ENCODE measurements at places on chromosomes 12 and 14.

DNA sequence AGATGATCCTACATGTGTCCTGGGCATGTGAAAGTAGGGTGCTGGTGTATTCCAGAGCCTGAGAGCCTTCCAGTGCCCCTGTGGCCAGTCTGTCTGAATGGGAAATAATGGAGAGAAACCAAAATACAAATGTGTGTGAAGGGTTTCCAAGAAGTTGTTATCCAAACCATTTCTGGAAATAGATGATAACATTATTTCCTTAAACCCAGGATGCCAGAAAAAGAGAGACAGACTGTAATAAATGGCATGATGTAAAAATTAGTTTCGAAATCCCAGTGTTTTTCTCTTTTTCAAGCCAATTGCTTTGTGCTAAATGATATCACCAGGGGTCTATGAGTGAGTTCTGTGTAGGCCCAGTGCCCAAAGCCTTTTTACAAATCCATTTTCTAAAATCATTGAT, 175.3 kb downstream of the PHLDA1 start:
- DNase-seq: no peak

GRCh38 chr12:102479939-102480338, 424 bp downstream of the IGF1 start:
- DNase-seq: no peak

DNA sequence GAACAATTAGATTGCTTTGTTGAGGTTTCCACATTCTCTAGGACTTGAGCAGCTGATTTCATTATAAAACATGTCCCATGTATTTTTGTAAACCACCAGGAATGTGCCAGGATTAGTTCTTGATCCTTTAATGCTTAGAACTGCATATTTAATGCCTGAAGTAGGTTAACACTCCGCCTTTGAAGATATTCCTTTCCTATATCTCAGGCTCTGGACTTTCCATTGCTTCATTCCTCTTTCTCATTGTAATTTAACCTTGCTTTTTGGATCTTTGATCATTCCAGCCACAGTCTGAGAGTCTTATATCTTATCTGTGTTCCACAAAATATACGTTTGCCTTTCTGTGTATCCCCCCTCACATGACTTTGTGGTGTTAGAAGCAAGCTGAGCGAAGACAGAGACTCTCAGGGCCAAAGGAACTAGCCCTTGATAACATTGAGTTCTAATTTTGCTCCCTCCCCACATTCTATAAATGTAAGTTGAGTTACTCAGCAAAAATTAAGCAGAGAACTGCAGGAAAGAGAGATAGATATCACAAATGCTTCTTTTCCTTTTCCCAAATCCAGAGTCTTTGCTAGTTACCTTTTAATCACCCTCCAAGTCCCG, 2.4 kb upstream of the CLEC1B start:
- no peak for DNase-seq

DNA sequence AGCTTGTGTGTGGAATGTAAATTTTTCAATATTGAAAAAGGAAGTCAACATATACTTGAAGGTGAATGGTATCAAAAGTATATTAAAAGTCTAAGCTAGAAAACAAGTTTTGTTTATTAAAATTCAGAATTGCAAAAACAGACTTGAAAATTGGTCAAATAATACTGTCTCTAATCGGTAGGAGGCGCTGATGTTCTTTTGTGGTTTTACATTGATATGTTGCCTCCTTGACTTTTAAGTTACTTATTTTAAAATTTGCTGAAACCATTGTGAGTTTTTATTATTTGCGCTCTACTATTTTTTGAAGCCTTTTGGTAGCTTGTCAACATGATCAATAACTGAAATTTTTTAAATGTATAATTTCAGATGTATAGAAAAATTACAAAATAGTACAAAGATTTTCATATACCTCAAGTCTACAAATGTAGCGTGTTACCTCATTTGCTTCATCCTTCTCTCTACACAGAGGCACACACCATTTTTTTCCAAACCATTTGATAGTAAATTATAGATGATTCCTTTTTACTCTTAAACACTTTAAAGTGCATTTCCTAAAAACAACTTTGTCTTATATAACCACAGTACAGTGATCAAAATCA, 6.9 kb downstream of the RTRAF start:
- DNase-seq: no peak

DNA sequence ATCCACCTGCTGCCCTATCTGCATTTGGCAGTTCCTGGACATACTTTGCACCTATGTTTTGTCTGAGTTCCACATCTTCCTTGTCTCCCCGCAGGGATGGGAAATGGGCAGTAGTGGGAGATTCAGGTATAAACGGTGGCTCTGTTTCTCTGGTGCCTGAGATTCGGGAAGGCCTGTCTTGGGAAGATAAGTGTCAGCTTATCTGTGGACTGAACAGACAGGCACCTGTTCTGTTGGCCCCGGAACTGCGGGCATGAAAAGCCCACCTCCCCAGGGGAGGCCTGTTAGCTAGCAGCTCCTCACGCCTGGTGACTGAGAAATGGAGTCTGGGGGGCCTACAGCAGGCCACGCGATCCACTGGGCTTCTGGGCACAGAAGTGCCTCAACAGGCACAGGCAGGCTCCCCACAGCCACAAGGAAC, 5.8 kb downstream of the PHB2 start:
- no peak for DNase-seq

DNA sequence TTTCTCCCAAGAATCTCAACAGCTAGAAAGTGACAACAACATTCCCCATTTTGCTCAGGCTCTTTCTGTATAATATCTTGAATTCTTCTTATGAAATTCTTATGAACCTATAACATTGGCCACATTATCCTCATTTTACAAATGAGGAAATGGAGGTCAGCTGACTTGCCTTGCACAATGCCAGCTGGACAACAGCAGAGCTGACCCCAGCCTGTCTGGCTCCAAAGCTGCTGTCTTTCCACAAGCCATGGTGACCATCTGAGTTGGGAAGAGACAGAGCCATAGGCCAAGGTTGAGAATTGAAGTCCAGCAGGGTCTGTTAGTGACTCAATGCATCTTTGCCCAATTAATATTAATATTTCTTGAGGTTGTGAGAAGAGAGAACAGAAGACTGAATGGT, 87.3 kb downstream of the KSR2 start:
- DNase-seq: no peak

- DNase-seq: no peak
Observed at GRCh38 chr12:114218136-114218535, 187.8 kb downstream of the TBX5 start.

DNA sequence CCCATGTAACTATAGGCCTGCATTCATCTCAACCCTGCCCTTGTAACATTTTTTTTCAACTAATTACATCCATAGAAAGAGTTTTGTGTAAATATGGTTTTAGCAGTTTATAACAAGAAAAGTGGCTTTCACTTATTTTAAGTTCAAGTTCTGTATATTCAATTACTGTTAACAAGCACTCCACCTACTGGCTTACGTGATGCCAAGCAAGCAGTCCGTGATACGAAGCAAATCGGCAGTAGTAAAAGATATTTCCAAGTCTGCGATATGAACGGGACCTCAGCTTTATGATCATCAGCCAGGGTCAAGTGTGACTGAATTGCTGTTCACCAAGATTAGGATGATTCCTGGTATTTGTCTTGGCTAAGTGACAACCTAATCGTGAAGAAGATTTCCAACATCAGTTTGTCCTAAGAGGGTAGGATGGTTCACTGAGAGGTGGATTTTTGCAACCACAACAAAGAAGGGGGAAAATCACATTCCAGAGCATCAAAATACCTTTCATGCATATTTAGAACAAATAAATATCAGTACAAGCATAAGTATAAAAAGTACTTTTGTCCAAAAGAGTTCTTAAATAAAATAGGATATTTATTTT, 456.2 kb downstream of the FOXG1 start:
- no peak for DNase-seq

DNA sequence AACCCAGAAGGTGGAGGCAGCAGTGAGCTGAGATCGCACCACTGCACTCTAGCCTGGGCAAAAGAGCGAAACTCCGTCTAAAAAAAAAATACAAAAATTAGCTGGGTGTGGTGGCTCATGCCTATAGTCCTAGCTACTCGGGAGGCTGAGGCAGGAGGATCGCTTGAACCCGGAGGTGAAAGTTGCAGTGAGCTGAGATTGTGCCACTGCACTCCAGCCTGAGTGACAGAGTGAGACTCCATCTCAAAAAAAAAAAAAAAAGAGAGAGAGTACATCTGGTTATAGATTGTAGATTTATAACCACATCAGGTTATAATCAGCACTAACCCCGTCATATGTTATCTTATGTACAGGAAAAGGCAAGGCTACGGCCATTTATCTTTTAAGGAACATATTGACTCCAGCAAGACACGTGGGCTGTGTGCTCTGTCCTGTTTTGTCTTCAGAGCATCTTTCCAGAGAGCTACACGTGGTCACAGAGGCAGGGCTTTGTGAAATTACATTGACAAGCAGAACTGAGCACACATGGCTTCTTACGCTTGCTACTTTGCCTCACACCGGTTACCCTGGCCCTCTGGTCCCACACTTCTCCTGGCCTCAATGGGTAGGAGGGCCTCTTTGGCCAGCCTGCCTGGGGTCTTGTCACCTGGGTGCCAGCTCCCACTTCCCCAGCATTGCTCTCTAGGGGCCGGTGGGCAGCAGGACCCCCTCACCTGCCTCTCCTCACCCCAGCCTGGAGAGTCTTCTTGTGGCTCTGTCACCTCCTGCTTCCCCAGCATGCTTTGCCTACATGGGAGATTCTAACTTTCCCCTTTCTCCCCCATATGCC, 6.8 kb upstream of the DYNC1H1 start:
- no peak for DNase-seq
